Thyroid gland (tissue), 4 donors: ENCODE measurements at places on chromosomes 5 and 9.

GRCh38 chr9:134360897-134361296, 34.6 kb downstream of the RXRA start:
- no peak for DNase-seq

- DNase-seq: no peak
These were observed 211.4 kb downstream of the HCN1 start for GRCh38 chr5:45484781-45485180.

- no peak for DNase-seq
These were observed 447.8 kb downstream of the MTRR start for GRCh38 chr5:8316608-8317280.

GRCh38 chr5:92525131-92525530, 1055.9 kb downstream of the NR2F1-AS1 start:
- DNase-seq: no peak

DNA sequence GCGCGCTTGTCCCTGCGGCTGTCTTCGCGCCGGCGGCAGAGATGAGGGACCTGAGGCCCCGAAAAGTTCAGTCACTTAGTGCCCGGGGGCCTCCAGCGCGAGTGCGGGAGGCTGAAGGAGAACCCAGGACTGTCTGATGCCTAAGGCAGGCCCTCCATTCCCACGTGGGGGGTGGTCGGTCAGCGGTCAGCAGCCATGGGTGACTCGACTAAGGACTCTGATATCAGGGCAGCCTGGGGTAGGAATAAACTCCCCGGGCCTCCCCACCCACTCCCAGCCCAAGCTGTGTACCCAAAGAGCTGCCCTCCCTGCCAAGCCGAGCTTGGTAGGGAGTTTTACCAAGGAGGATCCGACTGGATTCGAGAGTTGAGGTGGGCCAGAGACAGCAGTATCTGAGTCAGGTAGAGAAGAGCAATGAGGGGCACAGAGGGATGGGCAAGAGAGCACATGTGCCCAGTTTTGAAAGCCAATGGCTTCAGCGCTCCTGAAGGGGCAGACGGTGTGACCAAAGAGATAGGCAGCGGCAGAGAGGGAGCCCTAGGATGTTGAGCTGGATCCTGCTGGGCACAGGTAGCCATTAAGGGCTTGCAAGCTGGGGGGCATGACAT, 787 bp downstream of the FGFR4 start:
- no peak for DNase-seq

DNA sequence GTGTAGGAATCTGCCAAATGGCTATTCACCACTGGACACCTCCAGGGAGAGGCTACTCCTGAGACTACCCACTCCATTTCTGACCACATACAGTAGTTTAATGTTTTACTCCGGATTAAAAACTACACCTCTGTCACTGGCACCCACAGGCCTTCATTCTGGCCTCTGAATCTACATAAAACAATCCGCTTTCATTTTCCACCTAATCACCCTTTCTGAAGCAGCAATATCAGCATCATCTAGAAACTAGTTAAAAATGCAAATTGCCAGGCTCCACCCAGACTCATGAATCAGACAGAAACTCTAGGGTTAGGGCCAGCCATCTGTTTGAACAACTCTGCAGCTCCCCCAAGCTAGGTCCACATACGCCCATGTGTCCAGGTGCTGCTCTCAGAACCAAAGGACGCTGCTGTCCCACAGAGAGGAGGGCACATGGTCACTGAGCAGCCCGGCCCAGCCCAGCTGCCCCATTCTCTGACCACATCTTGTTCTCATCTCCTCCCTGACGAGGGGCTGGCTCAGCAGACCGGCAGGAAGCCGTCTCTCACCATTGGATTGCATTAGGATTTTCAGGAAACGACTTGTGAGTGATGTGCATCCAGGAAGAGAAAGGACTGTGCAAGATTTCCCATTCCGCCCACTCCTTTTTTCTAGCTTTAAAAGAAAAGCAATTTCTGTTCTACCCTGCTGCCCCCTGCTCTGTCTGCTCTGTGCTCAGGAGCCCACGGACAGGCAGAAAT, 34.7 kb downstream of the ADAM19 start:
- peak; percentile 27 for DNase-seq

DNA sequence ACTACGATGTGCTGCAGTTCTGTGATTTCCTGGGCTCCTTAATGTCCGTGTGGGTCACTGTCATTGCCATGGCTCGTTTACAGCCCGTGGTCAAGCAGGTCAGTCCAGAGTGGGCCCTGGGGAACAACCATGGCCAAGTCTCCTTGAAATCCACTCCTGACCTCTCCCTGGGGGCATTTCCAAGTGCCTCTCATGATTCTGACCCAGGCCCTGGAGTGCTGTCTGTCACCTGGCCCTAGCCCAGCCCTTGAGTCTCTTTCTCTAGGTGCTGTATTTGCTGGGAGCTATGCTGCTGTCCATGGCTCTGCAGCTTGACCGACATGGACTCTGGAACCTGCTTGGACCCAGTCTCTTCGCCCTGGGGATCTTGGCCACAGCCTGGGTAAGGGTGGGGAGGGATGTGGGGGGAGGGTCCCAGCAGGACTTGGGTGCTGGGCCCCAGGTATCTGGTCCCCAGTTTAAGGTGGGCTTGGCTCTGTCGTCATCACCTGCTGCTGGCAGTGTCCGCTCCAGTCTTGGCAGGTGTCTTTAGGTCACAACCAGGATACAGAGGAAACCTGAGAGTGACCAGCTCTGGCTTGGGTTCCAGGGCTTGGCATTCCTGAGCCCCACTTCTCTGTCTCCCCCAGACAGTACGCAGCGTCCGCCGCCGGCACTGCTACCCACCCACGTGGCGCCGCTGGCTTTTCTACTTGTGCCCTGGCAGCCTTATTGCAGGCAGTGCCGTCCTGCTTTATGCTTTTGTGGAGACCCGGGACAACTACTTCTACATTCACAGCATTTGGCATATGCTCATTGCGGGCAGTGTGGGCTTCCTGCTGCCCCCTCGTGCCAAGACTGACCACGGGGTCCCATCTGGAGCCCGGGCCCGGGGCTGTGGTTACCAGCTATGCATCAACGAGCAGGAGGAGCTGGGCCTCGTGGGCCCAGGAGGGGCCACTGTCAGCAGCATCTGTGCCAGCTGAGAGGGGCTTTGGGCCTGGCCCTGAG, 17.0 kb downstream of the OR13J1 start:
- no peak for DNase-seq

DNA sequence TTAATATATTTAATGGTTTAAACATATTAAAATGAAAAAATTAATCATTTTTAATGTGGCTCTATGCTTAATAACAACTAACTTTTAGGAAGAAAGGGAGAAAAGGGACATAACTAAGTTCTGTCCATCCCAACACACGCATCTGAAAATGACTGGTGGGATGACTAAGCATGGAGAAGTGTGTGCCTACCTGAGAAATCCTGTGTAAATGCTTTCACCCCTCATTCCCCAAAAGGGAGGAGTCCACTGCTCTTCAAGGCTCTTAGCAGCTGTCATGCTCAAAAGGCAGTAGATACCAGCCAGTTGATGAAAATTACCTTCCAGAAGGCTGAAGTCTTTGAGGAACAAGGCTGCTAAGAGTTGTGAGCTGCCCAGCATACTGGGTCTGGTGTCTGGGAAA, 130.9 kb downstream of the NFIB start:
- no peak for DNase-seq

- no peak for DNase-seq
These were observed 183.1 kb downstream of the NMUR2 start for GRCh38 chr5:152221721-152222629.

- DNase-seq: peak; percentile 56
These were observed 27.8 kb downstream of the PRLR start for GRCh38 chr5:35202319-35203111.

DNA sequence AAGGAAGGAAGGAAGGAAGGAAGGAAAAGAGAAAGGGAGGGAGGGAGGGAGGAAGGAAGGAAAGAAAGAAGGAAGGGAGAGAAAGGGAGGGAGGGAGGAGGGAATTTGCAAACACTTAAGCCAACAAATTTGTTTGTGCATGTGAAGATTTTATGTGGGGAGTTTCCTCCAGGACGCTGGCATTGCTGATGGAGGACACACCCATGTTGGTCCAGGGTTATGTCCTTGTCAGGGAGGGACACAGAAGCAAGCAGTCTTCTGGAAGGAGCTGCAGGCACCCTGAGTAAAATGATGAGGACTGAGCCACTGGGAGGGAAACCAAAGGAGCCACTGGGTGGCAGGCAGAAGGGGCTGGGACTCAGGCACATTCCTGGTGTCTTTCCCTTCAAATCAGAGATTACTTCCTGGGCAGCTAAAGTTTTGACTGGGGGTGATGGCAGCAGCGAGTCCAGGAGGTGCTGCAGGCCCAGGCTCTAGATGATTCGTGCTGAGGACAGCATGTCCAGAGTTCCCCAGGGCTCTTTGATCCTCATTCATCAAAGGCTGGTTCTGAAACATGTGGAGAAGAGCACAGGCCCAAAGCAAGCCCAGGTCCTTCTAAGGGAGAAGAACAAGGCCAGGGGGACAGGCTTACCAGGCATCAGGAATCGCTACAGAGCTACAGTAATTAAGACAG, 109.2 kb downstream of the PAX5 start:
- DNase-seq: no peak

DNA sequence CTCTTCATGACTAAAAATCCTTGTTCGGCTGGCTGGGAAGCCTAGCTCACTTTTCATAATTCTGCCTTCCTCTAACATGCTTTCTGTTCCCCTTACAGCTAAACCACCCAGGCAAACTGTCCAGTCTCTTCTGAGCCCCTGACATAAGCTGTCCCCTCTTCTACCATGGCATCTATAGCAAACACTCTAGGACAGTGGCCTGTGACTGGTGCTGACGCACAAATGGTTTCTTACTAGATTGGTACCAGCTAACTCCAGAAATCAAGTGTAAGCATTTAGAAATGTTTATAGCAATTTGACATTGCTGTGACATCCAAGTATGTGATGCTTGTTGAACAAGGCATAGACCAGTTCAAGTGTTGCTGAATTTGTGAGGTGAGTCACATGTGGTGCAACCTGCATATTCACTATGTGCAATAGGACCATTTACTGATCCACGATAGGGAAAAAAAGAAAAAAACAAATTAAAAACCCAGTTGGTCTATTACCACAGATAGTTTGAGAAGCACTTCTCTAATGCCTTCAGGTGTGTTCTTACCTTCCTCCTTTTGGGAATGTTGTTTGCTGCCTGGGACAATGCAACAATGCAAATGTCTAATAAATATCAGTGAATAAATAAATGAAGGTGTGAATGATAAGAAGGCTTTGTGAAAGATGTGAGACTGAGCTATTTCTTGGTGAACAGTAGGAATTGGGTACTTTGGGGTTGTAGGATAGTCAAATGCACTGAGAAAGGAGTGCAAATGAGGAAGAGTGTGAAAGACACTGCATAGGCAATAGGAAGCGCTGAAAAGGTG, 22.4 kb downstream of the ELOVL7 start:
- no peak for DNase-seq

DNA sequence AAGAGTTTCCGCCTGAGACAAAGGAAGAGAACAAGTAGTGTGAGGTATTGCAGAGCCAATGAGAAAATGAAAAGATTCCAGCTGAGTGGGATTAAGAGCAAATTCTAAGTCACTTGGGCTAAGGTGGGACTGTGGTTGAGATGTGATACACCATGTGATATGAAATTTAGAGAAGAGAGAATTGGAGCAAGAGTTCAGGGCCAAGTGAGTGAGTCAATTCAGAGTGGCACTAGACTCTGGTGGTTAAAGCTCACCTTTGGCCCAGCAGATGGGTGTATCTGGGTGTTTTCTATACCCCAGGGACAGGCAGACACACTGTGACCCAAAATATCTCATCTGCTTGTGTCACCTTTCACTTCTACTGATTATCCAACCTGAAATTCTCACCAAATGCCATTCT, 368.1 kb downstream of the KCNN2 start:
- no peak for DNase-seq

GRCh38 chr5:73996151-73996755, 370.3 kb downstream of the ARHGEF28 start:
- DNase-seq: peak; percentile 32

GRCh38 chr9:21381448-21382339, 3.5 kb downstream of the IFNA2 start:
- no peak for DNase-seq

GRCh38 chr5:179354305-179354882, 9.1 kb upstream of the ADAMTS2 start:
- DNase-seq: no peak

DNA sequence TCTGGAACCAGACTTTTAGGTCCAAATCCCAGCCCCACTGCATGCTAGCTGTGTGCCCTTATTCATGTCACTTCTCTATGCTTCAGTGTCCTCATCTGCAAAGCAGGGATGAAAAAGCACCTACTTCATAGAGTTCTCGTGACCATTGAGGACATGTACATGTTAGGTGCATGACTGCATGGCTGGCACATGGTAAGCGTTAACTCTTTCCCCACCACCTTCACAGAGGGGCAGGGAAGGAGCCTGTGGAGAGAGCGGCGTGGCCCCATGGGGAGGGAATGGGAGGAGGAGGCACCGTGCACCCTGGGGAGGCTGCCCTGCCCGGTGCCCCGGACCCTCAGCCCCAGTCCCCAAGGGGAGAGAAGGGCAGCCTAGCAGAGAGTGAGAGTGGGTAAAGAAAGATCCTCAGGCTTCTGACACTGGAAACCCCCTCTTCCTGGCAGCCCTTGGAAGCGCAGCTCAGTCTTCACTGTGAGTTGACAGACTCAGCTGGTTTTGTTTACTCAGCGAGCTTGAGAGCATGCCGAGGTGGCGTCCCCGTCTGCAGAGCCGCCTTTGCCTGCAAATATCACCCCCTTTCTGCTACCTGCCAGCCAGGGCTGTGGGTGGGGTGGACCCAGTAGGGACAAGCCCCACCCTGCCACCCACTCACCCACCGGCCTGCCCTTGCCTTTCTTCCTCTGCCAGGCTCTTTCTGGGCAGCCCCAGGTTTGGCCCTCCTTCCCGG, 10.6 kb upstream of the ANGPTL2 start:
- peak; percentile 71 for DNase-seq

- peak; percentile 88 for DNase-seq
These were observed 9.6 kb downstream of the NEK6 start for GRCh38 chr9:124267271-124267807.

GRCh38 chr5:96582343-96582742, 79.8 kb upstream of the CAST start:
- DNase-seq: peak; percentile 46

GRCh38 chr5:145294331-145294730, 540.8 kb downstream of the PRELID2 start:
- DNase-seq: no peak

GRCh38 chr5:158553195-158553961, 546.3 kb downstream of the EBF1 start:
- no peak for DNase-seq
